ENCODE measurements at places on chromosomes 2 and 18.

DNA sequence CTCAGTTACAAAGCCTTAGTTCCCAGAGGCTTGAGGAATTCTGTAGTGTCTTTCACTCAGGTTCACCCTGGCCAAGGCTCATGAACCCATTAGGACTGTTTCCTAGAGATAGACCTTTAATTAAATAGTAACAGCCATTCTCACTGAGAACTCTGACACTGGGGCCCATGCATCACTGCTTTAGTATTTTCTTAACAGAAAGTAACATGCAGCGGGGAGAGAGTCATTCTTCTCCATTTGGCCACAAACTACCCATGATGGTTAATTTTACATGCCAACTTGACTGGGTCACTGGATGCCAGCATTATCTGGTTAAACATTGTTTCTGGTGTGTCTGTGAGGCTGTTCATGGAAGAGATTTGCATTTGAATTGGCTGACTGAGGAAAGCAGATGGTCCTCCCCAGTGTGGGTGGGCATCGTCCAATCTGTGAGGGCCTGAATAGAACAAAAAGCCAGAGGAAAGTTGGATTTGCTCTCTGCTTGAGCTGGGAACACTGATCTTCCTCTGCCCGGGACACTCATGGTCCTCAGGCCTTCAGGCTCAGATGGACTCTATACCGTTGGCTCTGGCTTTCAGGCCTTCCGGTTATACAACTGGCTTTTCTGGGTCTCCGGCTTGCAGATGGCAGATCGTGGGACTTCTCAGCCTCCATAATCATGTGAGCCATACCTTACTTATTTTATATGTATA, 5.6 kb upstream of the CPLX4 start:
- DNase-seq: no peak

DNA sequence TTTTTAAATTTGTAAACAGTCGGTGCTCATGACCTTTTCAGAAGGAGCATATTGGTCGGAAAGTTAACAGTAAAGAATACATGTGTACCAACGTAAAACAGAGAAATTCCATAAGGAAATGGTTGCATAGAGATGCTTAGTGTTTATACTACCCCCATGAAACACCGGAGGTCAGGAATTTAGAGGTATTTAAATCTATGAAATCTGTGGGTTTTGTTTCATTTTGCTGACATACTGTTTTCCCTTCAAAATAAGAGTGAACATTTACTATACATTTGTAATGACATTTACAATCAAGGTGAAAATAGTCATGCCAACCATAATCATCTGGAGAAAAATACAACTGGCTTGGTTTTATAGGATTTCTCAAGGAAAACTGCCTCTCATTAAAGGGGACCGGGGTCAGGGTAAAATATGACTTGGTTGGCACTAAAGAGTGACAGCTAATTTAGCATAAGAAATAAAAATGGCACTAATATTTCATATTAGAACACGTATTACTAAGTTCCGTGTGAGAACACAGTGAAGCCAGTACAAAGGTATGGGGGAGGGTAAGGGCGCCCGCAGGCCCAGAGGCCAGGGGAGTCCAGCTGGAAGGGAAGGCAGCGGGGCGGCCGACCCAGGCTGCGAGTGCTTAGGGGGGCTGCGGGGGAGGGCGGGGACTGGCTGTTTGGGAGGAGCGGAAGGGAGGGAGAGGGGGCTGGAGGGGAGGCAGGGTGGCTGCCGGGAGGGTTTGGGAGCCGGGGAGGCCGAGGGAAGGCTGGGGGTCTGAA, 1.1 kb upstream of the RNU4ATAC start:
- DNase-seq: peak; percentile 55

DNA sequence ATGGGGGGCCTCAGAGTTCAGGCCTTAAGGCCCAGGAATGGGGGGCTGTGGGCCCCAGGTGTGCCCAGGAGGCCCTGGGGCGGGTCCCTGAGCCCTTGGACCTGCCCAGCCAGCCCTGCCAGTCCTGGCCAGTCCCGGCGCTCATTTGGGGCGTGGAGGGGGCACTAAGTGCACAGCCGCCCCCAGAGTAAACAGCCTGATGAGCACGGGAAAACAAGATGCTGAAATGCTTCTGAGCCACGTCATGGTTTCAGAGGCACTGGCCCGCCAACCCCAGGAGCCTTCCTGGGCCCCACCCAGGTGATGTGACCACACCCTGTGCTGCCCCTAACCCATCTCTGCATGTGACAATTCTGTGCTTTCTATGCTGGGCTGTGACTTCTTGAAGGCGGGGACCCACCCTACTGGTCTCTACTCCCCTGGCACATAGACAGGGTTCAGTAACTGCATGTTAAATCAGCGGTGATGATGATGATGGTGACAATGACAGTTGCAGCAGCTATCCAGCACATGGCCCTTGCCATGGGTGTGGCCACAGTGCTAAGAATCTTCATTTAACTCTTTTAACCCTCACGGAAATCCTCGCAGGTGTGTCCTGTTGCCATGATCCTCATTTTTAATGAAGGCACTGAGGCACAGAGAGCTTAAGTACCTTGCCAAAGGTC, 28.1 kb upstream of the ASPRV1 start:
- no peak for DNase-seq

DNA sequence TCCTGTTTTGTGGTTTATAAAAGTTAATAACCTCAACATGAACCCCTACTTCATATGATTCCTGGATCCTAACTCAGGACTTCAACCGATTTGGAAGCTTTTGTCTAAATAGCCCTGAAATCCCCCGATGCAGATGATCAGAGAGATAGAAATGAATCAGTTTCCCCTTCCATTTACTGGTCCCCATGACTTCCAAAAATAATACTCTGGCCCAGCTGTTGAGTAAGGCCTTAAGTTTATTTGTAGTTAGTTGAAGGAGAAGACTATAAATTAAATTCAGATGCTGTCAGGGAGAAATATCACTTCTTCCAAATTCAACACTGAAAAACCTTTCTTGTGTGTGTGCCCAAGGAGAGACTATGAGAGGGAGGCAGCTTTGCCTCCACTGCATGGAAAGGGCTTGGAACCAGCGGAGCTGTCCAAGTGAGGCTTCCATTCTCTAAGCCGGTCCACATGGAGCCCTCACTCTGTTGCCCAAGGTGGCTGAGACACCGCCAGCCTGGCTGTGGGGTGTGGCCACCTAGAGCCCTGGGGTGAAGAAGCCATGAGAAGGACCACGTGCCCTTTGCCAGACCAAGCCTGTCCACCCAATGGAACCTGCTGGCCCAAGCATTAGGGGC, 53.6 kb downstream of the PIEZO2 start:
- DNase-seq: no peak

- no peak for DNase-seq
These were observed 21.0 kb upstream of the CYRIA start for GRCh38 chr2:16686641-16687040.

DNA sequence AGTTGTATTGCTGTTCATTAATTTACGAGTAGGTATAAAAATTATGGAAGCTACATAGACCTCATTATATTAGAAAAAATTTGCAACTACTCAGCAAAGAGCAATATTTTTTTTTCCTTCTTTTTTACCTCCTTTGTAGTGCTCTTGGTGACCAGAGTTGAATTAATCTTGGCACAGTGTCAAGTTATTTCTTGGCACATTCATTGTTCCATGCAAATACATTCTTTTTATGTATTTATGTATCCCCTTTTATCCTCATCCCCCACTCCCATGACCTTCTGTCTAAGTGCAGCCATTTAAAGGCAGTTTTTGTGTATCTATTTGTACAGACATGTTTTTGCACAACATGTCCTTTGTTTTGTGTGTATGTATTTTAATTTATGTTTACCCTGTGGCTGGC, 224.5 kb downstream of the CCDC102B start:
- no peak for DNase-seq

GRCh38 chr2:72982219-72982618, 64.9 kb downstream of the EMX1 start:
- DNase-seq: no peak

DNA sequence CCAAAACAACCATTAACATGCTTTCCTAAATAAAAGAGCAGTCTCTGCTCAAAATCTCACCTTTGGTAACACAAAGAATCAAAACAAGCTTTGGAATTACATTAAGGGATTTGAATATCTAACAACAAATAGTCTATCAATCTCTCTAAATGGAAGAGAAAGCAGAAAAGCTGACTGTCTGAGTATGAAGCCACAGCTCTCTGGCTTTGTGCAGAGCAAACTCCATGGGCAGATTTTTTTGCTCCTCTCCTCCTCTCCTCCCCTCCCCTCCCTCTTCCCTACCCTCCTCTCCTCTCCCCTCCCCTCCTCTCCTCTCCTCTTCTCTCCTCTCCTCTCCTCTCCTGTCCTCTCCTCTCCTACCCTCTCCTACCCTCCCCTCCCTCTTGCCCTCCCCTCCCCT, 329.5 kb upstream of the ETAA1 start:
- no peak for DNase-seq

DNA sequence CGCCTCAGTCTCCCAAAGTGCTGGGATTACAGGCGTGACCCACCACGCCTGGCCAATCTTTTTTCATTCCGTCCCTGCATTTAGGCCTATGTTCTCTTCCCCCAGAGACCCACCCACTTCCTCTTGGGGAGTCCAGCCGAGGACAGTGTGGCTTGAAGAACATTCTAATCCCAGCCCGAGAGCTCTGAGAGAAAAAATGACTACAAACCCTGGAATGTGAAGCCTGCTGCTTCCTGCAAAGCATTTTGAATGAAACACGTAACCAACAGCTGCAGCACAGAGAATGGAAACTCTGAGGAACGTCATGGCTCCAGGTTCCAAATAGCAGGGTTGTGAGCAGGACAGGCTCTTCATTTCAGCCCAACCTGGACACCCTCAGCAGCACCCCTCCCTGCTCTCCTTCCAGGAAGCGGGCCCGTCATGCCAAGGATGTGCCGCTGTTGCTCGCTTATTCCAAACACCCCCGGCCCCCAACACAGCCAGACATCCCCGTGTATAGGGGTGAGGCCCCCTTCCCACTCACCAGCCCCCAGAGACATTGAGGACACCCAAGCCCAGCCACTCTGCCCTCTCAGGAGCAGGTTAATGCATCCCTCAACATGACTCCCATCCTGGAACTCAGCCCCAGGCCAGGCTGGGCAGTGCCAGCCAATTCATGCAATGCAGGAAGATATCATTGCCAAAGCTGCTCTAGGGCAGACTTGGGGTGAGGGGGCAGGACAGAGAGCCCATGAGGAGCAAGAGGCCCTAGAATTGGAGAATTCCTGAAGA, 139.8 kb downstream of the ZFP36L2 start:
- no peak for DNase-seq

DNA sequence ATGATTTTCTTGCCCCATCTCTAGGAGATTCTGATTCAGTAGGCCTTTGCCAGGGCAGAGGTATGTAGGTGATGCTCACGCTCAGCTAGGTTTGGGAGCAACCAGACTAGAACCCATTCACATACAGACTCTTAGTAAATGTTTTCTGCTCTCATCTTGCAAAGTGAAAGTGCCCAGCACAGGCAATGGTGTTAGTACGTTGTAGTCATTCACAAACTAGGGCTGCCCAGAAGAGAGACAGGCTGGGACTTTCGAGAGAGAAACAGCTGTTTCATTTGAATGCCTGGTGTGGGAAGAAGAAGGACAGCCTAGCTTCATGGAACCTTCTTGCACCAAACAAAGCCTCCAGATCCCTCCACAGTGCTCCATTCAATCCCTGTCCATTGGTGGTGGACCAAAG, 19.4 kb downstream of the DDX18 start:
- DNase-seq: no peak

GRCh38 chr2:214185546-214185945, 225.3 kb upstream of the VWC2L start:
- DNase-seq: no peak

- DNase-seq: no peak
These were observed 60.8 kb downstream of the EMILIN2 start for GRCh38 chr18:2907550-2908135.
